ENCODE measurements at places on chromosomes 3 and 15.

GRCh38 chr3:197186887-197187588 is 111.4 kb downstream of the DLG1 start:
- DNase-seq, result no peak

DNA sequence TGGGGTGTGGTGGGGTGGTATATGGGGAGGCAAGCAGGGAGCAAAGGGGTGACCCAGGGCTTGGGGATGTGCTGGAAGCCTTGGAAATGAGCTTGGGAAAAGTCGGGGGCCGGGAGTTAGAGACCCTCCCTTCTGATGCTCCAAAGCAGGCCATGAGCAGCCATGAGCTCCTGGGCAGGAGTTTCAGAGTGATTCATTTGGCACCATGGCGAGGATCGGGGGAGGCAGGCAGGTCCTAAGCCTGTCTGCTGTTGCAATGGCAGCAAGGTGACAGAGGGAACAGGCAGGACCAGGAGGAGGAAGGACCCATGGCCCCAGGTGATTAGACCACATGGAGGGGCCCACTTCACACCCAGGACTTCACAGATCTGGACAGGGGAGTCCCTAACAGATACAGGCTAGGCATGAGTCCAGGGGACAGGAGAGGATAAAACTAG is 21.3 kb downstream of the RGMA start:
- no peak for DNase-seq

- no peak for DNase-seq
Observed at GRCh38 chr3:48245136-48245535, 4.2 kb downstream of the ZNF589 start.

DNA sequence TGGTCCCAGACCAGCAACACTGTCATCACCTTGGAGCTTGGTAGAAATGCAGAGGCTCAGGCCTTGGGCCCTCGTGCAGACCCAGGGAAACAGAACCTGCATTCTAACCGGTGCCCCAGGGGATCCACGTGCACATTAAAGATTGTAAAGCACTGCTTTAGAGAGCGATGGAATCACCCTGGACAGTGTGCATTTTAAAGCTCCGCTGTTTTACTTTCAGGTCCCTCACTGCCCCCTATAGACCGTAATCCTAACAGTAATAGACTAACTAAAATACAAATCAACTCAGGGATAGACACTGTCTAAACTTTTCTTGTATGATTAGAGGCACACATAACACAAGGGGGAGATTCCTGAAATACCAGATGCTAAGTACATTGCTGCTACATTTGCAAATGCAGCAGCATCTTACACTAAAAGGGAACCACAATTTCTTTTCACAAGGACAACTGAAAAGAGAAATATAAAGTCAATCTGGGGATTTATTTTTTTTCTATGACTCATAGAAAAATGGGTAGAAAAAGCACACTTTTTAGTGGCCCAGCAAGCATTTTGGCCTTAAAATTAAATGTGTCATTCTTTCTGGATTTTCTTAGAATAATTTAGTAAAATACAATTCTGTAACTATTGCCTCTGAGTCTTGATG is 10.5 kb upstream of the SH3GL3 start:
- DNase-seq, result no peak

DNA sequence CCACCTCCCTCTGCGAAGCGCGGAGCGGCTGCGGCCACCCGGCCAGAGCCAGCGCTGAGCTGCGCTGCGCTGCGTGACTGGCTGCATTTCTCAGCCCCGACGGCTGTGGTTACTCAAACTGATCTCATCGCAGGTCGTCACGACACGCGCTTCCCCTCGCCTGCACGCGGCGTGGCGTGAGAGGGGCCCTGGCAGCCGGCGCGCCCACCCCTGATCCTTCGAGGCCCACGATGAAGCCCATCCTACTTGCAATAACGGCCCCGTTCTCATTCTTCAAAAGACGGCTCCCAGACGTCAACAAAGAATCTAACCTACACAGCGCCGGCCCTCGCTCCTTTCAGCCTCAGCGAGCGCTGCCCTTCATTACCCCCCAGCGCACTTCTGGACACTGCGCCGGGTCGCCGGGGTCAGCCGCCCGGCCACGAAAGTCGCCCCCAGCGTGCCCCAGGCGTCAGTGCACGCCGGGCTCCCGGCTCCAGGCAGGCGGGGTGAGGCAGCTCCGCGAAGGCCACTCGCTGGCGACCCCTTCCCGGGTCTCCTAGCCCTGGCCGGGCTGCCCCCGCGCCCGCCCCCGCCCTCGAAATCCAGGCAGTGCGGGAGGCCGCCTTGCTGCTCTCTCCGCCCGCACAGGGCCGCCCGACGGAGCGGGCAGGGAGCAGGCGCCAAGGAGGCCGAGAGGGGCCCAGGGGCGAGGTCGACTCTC is 9.9 kb upstream of the LEKR1 start:
- DNase-seq, result no peak

- no peak for DNase-seq
Observed at GRCh38 chr3:155604967-155605366, 139.9 kb downstream of the PLCH1 start.

DNA sequence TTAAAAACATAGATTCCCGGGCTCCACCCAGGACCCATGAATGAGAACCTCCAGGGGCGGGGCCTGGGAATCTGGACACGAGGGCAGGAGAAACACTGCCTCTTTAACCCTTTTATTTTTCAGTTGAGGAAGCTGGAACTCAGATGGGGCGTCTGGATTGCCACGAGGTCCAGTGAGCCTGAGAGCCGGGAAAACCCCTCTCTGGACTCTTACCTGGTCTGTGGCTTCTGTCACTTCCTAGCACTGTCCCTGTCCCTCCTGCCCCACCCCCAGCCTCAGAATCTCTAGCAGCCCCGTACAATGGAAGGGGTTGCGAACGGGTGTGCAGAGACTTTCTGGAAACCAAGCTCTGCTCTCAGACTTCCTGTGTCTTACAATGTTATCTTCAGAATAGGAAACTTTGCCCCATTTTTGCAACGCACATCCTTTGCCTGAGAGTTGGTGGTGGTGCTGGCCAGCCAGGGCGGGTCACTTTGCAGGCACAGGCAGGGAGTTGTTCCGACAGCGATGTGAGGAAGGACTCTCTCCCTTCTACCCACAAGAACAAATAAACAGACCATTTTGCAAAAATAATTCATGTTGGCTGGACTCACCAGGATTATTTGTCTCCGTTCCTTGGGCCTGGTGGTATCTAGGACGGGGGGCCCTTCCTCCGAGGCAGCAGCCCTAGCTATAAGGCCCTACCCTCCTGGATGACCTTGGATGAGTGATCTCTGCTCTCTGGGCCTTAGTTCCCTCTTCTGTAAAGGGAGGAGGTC is 59.1 kb downstream of the SMAD6 start:
- no peak for DNase-seq
